ENCODE measurements at places on chromosomes 6 and 20.

- DNase-seq = no peak
These were observed 1.3 kb upstream of the FOXF2 start for GRCh38 chr6:1387876-1388629.

- no peak for DNase-seq
These were observed 27.1 kb upstream of the ZNF318 start for GRCh38 chr6:43396408-43397149.

GRCh38 chr20:57040924-57041323 is 225.5 kb downstream of the BMP7 start:
- DNase-seq = no peak

- DNase-seq = no peak
These were observed 10.9 kb downstream of the GOPC start for GRCh38 chr6:117591405-117591804.

GRCh38 chr6:33050014-33050810 is 23.2 kb downstream of the HLA-DPA1 start:
- no peak for DNase-seq

DNA sequence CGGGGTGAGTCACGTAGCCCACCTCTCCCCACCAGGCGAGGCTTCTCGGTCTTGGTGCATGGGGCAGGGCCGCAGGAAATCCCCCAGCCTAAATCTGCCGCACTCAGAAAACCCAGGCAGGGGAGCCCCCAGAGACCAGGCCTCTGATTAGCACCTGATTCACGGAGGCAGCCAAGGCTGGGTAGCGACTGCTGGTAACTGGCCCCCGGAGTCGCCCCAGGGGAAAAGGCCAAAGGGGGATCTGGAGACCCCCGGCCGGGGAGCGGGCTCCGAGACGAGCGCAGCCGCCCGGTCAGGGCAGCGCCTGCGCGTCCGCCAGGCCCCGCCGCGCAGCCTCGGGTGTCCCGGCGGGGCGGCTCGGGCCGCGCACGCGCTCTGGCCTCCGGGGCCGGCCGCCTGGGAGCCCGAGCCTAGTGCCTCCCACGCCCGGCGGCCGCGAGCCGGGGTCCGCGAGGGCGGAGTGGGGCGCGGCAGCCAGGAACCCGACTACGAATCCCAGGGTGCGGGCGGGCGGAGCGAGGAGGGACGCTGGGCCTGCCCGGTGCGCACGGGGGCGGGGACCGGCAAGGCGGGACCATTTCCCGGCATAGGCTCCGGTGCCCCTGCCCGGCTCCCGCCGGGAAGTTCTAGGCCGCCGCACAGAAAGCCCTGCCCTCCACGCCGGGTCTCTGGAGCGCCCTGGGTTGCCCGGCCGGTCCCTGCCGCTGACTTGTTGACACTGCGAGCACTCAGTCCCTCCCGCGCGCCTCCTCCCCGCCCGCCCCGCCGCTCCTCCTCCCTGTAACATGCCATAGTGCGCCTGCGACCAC is at the start of gene DUSP22:
Gene DUSP22 (plus strand): TSS at position 791 of the 809 bp plus-strand sequence. CDS start 53 bp downstream, outside the sequence.
- DNase-seq = peak; percentile 75

GRCh38 chr6:4677011-4677750 is 99.0 kb upstream of the CDYL start:
- DNase-seq = no peak

GRCh38 chr20:46253391-46253790 is 54.9 kb downstream of the CDH22 start:
- DNase-seq = no peak

- no peak for DNase-seq
These were observed 297.0 kb downstream of the ZNF217 start for GRCh38 chr20:53296451-53297153.

DNA sequence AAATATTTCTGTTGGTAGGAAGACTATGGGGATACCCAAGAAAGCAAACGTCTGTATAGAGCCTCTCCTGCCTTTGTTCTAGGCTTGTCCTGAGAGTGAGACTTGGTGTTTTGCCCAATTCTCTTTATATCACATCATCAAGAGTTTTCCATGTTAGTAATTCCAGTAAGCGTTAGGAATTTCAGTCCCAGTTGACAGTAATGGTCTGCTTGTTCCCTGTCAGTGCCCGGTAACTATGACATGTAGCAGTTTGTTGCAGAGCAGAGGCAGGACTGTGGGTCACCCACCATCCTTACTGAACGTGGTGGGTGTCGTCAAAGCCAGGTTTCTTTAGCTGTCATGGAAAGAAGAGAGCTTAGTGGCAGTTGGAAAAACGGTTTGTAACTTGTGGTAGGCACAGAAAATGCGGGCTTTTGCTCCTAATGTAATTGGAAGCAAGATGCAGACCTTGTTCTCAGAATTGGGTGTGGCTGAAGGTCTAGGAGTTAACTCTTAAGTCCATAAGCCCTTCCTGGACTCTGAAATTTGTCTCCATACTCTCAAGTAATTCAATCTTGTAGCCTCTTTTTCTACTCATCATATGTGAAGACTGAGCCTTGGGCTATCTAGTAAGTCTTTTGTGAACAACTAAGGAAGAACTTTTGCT is 188.8 kb downstream of the TMEM242 start:
- no peak for DNase-seq

- DNase-seq = no peak
These were observed 28.4 kb downstream of the SYNDIG1 start for GRCh38 chr20:24497851-24498250.

DNA sequence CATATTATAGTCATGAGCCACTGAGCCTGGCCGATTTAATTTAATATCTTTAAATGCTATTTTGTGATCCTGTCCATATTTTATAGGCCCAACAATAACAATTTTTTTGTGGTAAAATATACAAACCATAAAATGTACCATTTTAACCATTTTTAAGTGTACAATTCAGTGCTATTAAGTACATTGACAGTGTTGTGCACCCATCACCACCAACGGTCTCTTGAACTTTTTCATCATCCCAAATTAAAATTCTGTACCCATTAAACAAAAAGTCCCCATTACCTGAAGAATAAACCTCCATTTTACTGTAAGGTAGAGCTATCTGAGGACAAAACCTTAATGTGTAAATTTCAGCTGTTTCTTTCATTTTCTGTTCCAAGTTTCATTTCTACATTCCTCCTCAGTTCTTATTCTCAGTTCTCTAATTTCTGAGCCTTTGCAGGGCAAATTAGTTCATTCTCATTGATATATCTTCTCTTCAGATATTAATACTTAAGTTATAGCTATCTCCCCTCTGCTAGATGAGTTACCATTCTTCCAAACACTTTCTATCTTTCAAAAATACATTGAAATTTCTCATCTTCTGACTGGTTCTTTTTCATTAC is 10.3 kb downstream of the MTO1 start:
- no peak for DNase-seq

DNA sequence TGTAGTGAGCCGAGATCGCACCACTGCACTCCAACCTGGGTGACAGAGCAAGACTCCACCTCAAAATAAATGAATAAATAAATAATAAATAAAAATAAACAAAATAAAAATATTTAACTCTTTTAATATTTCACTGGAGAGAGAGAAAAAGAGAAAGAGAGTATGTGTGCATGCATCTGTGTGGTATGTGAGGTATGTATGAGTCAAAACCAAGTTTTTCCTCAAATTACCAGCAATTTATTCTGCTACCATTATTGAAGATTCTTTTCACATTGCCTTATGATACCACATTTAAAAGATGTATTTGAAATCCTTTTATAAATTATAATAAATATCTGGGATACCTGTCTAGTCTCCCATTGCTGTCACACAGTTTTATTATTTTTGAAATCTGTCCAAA is 122.1 kb downstream of the CD164 start:
- no peak for DNase-seq

DNA sequence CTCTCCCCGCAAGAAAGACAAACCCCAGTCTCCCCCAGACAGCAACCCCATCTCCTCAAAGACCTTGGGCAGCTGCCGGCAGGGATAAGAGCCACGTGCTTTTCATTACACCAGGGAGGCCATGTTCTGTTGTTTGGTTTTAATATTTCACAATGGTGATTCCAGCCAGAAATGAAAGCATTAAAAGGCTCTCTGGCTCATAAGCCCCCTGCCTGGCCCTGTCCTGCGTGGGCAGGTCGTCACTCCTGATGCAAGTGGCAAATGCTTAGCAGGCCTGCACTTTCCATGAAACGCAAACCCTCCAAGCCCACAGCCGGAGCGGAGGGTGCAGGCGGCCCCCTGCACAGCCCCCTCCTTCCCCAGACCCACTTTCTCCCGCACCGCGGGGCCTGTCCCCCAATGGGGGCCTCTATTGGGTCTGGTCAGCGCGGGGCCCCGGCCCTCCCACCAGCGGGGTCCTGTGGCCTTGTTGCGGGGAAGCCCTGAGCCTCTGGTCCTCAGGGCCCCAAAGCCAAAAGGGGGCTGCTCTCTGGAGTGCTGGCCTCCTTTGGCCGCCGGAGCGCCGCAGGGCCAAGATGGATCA is 77.2 kb downstream of the TMEM242 start:
- DNase-seq = no peak

- no peak for DNase-seq
These were observed 119.6 kb downstream of the PXDC1 start for GRCh38 chr6:3631877-3632276.

DNA sequence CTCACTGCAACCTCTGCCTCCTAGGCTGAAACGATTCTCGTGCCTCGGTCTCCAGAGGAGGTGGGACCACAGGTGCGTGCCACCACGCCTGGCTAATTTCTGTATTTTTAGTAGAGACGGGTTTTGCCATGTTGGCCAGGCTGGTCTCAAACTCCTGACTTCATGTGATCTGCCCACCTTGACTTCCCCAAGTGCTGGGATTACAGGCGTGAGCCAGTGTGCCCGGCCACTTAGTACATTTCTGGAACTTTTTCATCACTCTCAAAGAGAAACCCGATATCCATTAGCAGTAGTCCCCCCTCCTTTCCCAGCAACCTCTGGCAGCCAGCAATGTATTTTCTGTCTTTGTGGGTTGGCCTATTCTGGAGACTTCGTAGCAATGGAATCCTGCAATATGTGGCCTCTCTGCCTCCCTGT is 109.8 kb downstream of the JARID2 start:
- no peak for DNase-seq

DNA sequence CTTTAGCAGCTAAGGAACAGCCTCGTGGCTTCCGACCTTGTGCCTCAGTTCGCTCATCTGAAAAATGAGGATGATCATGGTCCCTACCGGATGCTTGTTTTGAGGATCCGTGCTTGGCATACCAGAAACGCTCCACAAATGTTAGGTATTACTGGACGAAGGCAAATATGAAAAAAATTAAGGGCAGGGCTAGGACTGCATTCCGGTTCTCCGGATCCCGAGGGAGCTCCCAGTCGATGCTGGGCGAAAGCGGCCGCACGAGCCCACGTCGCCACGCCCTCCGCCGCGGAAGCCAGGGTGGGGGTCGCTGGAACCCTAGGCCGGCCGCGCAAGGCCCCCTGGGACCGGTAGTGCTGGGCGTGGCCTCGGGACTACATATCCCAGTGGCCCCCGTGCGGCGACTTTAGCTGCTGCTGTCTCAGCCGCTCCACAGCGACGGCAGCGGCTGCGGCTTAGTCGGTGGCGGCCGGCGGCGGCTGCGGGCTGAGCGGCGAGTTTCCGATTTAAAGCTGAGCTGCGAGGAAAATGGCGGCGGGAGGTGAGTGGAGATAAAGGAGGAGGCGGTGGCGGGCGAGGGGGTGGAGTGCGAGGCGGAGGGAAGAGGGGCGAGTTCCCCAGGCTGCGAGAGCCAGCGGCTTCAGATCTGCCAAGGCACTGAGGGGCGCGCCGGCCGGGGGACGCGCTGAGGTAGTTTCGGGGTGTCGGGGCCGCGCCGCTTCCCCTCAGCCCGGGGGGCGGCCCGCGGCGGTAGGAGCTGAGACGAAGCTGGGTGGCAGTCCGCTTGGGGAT is at the start of gene NCOA3:
Gene NCOA3 (plus strand): TSS at position 406 of the 789 bp plus-strand sequence. CDS start 120,361 bp downstream, outside the sequence.
- peak; percentile 81 for DNase-seq

DNA sequence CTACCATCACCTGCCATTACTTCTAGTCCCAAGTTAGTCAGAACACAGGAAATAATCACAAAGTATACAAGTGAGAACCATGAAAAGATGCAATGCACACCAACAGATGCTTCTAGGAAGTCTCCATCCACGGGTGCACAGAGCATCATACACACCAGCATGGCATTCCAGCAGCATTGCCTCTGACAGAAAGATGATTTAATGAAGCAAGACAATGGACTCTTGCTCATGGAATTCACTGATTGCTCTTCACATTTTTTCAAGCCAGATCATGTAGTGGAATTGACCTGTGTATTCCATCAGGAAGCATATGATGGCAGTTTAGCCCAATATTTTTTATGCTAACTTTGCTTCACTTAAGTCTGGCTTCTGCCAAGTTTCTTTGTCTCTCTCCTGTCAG is 406.3 kb upstream of the RGS17 start:
- no peak for DNase-seq

GRCh38 chr6:11700118-11700718 is 78.4 kb downstream of the ADTRP start:
- no peak for DNase-seq

DNA sequence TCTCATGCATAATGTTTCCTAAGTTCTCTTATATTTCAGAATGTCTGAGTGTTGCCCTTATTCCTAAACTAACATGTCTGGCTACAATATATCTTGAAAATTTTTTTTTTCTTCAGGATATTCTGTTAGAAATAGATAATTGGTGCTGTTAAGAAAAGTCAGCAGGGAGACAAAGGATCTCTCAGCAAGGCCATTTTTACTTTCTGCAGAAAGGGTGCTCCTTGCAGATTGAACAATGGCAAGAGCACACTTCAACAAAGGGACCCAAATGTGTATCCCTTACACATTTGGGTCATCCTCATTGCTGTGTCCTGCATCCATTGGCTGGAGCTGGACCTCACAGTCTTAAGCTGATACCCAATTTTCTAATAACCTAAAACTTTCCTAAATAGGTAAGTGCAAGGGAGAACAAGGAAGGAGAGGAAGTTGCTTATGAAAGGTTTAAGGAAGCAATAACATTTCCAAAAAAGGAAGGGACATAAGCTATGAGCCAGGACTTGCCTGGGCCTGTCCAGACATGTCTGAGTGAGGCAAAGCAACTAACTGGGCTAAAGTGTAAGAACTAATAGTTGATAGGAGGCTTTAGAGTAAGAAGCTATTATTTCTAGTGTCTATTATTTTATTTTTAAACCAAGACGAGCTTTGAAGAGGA is 429.6 kb downstream of the BCKDHB start:
- DNase-seq = no peak

DNA sequence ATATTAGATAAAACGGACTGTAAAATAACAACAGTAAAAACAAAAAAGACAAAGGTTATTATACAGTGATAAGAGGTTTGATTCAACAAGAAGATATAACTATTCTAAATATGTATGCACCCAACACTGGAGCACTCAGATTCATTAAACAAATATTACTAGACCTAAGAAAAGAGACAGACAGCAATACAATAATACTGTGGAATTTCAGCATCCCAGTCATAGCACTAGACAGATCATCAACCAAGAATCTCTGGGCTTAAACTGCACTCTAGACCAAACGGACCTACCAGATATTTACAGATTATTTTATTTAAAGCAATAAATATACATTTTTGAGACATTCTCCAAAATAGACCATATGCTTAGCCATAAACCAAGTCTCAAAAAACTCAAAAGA is 263.8 kb downstream of the C6orf118 start:
- no peak for DNase-seq

- DNase-seq = no peak
These were observed 443.7 kb downstream of the UTRN start for GRCh38 chr6:144728804-144729203.

- no peak for DNase-seq
These were observed 394.8 kb upstream of the RNF217 start for GRCh38 chr6:124567401-124567800.

GRCh38 chr20:38325905-38326304 is 20.4 kb upstream of the LBP start:
- DNase-seq = no peak

Data from activated gamma-delta T cell treated with Interleukin-2 at 50 U/mL for 16 hours (primary cell).